Naive B cell (primary cell): ENCODE measurements at places on chromosomes 2 and 18.
A peak's percentile ranks its signal among the peaks of the same experiment; 100 is the strongest.

- DNase-seq, result peak; percentile 7
Observed at GRCh38 chr18:49359732-49360444, 100.6 kb downstream of the DYM start.

DNA sequence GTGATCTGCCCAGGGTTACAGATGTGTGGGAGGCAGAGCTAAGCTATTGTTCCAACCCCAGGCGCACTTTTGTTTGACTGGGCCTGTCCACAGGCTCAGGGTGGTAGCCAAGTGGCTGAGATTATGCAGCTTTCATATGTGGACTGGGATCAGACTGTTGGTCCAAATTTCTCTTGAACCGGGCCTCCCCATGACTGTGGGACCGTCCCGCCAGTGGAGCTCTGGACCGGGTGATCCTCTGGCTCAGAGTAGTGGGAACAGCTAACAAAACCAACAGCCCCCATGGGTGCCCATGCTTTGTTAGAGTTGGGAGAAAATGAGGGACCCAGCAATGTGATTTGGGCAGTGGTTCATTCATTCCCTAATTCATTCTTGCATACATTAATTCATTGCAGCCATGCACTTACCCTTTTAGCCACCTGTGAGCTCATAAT, 86.8 kb upstream of the HS6ST1 start:
- DNase-seq, result no peak

- no peak for DNase-seq
Observed at GRCh38 chr18:58348951-58349350, 279.9 kb downstream of the ALPK2 start.

- no peak for DNase-seq
Observed at GRCh38 chr18:3993941-3994687, 461.0 kb downstream of the DLGAP1 start.

DNA sequence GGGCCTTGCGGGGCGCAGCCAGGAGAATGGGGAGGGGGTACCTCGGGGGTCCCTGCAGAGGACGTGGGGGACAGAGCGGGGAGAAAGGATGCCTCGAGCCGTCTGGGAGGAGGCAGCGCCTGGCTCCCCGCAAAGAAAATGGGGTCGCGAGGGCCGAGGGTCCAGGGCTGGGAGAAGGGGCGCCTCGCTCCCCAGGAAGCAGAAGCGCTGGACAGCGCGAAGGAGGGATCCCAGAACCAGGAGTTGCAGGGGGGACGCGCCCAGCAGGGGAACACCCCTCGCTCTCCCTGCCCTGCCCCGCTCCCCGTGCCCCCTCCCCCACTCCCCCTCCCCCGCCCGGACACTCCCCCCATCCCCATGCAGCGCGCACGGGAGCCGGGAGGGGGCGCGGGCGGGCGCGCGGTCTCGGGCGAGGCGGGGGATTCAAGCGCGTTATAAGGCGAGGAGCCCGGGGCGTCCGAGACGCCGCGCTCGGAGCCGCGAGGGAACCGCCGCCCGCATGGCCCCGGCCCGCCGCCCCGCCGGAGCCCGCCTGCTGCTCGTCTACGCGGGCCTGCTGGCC, at the start of gene ERFE:
ERFE (plus strand) TSS at position 462 of the 562 bp plus-strand sequence; CDS start at position 500, 38 bp downstream.
- DNase-seq, result peak; percentile 49

- no peak for DNase-seq
Observed at GRCh38 chr2:12932192-12932591, 215.5 kb downstream of the TRIB2 start.

- DNase-seq, result no peak
Observed at GRCh38 chr18:43420950-43421349, 143.7 kb upstream of the SYT4 start.

DNA sequence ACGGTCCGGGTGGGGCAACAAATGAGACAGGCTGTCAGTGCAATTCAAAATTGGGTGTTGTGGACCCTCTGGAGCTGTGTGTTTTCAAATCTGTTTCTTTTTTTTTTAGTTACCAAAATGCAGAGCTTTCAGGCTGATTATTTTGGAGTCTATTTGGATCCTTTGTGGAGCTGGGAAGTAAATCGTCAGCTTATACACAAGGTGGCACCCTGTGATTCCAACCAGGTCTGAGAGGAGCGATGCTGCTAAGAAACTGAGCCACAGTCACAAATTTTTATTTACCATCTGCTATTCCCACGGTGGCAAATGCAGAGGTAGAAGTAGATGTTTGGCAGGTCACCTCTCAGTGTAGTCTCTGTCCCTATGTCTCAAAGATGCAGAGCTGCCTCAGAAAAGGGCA, 3.8 kb upstream of the EPC2 start:
- no peak for DNase-seq

DNA sequence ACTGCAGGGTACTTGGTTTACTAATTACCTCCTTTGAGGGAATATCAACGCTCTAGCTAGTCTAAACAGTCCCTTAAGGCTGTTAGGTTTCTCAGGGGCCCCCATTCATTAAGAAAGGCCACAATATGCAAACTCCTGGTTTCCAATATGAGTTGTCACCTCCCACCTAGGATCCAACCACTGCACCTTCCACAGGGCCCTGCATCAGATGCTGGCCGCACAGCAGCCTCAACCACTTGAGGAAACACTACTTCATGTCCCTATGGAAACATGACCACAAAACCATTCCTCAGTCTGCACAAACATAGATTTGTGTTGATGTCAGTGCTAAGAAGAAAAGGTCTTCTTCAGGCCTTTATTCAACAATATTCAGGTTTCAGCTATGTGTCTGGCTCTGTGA, 40.9 kb downstream of the STAT4 start:
- DNase-seq, result no peak

GRCh38 chr2:240604291-240604938, 17.9 kb downstream of the CAPN10 start:
- DNase-seq, result no peak

DNA sequence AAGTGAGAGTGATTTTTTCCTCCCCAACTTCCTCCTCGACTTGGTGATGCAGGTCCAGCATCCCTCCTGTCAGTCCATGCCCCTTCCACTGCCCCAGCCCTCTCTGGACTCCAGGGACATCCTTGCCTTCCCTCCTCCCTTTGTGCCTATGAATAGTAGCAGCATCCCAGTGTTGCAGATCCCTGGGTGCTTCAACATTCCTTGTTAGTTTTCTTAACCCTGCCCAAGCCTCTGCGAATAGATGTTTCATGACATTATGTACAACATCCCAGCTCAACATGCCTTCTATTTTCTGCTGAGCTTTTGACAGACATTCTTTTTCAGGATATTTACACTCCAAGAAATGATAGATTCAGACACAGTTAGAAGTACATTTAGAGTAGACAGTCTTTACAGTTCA, 35.3 kb upstream of the CCDC150 start:
- DNase-seq, result no peak
